Stimulated activated CD8-positive, alpha-beta memory T cell treated with anti-CD3 and anti-CD28 coated beads, Interleukin-15, amount 100 ng/mL, for 24 hours (primary cell): ENCODE measurements at places on chromosomes 5 and 9.
A peak's percentile ranks its signal among the peaks of the same experiment; 100 is the strongest.

DNA sequence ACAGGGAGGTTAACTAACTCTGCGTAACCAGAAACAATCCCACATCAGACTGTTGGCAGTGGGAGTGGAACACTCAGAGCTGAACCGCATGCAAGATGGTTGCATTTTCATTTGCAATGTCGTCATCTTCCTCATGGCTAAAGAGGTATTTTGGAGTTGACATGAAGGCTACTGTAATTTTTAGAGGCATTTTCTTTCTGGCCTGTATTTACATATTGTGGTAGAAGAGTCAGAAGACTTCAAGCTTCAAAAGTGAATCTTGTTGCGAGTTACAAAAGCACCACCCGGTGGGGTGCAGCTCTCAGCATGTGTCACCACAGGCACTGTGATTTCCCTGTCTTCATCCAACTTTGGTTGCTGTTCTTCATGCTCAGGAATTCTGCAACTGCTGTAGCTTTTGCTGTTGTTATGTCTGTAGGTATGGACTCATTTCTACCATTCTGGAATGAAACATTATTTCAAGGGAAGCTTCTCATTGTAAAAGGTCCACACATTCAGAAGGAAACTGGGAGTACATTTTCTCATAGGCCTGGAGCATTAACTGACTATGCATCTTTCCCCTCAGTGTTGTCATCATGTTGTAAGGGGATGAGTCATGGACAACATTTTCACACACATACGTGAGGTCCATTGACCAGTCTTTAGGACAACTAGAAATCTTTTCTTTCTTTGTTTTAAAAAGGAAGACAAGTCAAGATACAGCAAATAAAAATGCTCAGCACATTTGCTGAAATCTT, 35.4 kb upstream of the GDNF start:
- no peak for DNase-seq

DNA sequence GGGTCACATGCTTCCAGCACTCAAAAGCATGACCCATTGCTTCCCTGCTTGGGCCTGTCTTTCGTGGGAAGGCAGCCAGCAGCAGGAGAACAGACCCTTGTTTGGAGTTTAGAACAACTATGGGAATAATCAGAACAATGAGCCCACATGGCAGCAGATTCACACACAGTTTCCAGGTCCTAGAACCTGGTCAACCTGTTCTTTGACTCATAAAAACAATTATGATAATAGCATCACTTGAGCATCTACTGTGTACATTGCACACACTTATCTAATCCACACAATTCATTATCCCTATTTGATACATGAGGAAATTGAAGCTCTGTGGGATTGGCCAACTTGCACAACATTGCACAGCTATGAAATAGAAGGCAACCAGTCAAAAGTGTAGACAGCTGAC, 41.7 kb downstream of the KLF4 start:
- DNase-seq: no peak

GRCh38 chr9:9117866-9118265, 1318.3 kb upstream of the DMAC1 start:
- no peak for DNase-seq

GRCh38 chr5:140734354-140734753, 34.1 kb downstream of the ZMAT2 start:
- no peak for DNase-seq

DNA sequence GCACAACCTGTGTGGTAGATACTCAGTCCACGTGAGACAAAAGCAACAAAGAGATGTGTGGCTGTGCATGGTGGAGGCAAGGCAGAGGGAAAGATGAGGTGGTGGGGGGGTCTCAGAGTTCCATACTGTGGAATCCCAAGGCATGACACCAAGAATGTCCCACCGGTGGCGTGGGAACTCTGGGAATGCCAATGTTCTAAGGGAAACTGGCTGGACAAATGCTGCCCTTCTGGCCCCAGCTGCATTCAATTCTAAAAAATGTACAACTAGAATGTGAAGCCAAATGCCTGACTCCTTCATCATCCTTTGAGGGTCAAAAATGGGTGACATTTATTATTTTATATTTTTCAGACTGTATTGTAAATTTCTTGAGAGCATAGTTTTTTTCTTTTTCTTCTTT, 58.2 kb upstream of the EQTN start:
- no peak for DNase-seq

DNA sequence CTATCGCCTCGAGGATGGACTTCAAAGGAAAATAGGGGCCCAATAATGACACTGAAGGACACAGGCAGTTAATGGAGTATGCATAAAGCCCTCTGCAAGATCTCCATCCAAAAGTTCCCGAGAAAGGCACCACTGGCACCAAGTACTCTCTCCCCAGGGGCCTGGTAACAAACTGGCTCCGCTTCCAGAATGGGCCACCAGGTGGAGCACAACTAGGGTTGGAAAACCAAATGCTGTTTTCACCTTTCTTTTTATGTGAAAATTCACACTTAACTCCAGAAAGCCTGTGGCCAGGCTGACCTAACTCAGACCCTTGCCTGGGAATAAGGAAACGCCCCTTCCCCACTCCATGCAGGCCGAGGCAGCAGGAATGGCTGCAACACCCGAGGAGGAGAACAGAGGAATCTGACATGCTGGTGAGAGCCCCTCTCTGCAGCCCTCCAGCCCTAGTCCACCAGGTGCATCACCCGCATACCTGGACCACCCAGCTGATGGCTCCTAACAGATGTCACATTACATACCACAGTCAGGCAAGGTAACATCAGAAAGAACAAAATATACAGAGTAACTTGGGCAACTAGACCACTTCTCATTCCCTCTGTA, 42.8 kb downstream of the CAMSAP1 start:
- DNase-seq: peak; percentile 58

DNA sequence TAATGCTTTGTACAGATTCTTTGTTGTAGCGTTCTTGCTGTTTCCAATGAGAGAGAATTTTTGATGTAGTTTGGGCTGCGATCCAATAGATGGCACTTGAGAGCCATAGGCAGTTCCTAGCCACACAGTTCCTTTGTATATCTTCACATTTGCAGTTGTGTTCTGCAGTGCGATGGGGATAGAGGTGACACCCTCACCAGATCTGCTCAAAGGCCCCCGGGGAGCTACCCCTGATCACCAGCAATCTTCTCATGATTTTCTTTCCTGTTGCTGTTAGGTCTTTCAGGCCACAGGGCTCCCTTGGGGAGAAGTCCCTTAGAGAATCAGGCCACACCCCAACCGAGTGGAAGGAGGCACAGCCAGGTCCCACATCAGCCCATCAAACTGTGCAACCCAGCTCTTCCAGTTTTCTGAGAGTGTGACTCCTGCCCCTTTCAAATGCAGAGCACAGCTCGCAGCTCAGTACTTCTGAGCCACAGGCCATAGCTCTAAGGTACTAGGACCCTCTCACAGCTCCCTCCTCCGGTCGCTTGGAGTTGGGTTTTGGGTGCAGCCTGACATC, 353.7 kb downstream of the SLCO4C1 start:
- no peak for DNase-seq

DNA sequence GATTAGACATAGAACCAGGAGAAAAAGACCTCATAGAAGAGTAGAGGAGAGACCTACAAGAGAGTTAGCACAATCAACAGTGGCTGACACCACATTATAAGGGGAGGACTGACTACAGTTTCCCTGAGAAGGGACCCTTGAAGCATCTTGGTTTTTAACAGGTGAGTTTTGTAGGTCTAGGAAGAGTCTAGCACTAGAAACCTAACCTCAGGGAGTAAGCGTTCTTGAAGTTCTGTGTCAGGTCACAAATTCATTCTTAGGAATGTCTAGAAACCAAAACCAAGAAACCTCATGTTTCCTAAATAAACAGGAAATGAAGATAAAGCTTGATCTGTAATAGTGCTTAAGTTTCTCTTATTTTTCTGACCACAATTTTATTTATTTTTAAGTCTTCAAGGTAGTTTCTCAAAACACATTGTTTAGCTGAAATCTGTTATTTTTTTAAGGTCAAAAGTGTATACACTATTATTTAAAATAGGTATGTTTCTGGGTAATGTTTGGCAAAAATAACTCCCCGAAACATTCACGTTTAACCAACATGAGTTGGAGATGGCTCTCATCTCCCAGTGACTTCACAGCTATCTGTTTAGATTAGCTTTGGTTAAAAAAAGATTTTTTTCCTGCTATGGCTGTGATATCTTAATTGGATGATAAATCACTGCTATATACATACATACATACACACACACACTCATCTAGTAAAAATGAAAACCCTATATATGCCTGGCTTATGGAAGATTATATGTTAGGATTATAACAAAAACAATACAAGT, 37.1 kb downstream of the MAP3K1 start:
- no peak for DNase-seq

DNA sequence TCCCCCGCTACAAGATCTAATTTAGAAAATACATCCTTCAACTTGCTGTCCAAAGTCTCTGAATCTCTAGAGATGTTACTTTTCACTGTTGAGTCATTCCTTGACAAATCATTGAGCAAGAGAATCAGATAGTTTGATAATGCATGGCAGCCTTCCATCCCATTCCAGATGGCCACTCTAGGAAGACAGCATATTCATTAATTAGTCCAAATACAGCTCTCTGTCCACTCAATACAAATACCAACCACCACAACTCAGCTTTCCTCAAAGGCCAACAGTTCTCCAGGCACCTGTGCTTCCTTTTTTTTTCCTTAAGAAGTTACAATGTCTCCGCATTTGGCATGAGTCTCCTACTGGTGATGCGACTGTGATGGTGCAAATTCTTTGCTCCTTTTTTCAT, 72.3 kb downstream of the DROSHA start:
- DNase-seq: no peak

- no peak for DNase-seq
Measured at GRCh38 chr5:100791391-100791790, 111.7 kb downstream of the ST8SIA4 start.

- DNase-seq: no peak
Measured at GRCh38 chr5:18992264-18992663, 995.7 kb downstream of the CDH18 start.

- DNase-seq: no peak
Measured at GRCh38 chr5:83048277-83048676, 28.9 kb downstream of the TMEM167A start.

DNA sequence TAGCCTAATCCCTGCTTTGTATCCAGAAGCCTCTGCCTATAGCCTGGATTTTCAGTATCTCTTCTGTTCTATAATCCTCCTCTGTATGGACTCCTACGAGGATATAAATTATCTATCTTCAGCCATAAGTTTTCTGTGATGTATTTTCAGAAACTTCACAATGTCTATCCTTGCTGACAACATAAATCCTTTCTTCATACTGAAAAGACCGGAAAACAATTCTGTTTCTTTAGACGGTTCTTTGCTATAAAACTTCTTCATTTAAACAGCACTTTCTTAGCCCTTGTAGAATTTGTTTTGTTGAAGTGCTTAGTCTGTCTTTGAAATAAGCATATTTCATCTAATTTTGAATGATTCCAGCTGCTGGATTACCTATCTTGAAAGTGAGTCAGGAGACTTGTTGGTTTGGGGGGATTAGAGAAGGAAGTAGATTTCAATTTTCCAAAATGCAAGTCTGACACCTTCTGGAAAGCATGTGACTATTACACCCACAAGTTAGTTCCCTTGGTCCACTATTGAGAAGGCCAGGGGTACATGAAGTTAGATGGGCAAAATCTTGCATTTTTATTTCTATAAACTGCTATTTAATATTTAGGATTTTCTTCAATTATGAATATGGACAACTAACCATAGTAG, 96.3 kb upstream of the RANBP3L start:
- no peak for DNase-seq

DNA sequence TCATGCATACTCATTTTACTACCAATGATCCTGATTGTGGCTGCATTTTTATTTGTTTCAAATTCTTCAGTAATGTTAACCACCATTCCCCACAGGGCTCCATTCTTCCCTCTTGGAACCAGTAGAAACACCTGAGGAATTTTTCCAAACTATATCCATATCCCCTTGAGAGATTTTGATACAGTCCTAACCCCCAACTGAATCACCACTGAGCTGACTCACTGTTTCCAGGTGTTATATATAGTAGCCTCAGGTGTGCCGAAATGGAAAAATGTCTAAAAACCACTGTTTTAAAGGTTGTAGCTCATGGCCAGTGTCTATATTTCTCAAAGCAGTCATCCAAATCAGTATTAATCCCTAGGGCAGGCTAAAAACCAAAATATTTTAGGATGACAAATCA, 85.2 kb downstream of the MRPS27 start:
- DNase-seq: no peak

DNA sequence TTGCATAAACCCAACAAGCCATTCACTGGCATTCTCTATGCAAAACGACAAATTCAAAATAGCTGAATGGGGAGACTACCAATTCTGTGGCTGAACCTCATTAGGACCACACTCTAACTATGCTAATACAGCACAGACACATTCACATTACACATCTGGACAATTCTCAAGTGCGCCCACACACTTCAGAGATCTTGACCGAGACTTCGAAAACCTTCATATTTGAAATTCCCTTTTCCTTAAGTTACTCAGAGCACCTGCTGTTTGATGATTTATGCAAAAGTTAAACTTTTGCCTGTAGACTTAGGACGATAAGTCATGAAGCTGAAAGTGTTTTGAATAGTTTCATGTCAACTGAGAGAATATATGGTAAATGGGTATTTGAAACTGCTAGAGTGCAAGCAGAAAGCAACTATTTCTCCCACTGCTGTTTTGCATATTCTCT, 111.9 kb downstream of the FBN2 start:
- no peak for DNase-seq

GRCh38 chr5:387491-388265, 55.3 kb upstream of the EXOC3 start:
- no peak for DNase-seq

DNA sequence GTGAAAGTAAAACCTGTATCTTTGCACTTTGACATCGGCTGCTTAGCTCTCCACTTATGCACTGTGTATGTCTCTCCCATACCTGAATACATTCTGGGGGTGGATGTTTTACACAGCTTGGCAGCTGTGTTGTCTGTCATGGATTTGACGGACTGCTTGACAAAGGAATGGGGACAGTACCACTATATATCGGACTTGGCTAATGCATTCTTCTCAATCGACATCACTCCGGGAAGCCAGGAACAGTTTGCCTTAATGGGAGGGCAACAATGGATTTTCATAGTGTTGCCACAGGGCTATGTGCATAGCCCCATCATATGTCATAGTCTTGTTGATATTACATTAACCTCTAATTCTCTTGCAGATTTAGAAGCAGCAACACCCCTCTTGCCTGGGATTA, 1008.3 kb downstream of the DNAH5 start:
- no peak for DNase-seq

GRCh38 chr9:134496413-134497282, 145.0 kb upstream of the COL5A1 start:
- DNase-seq: no peak

GRCh38 chr5:76500633-76501393, 97.7 kb downstream of the IQGAP2 start:
- DNase-seq: no peak

- no peak for DNase-seq
Measured at GRCh38 chr9:104808035-104808614, 44.2 kb downstream of the NIPSNAP3B start.

GRCh38 chr5:137699336-137700281, 36.3 kb downstream of the KLHL3 start:
- DNase-seq: no peak

DNA sequence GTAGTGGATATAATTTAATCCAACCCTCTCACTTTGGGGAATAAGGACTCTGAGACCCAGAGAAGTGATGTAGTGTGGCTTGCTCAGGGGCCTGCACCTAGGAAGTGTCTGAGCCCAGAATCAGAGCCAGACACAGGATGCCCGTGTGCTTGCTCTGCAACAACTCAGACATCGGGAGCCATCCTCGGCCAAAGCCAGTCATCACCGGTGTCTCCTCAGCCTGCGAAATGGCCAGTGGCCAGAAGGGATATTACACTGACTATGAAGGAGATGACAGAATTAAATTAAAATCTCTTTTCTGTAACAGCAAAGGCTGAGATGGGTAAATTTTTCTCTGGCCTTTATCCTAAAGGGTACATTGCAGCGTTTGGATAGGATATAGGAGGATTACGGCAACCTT, 102.9 kb downstream of the MARCHF11 start:
- no peak for DNase-seq
